Colonic mucosa (tissue), 4 donors: ENCODE measurements at places on chromosomes 12 and 14. TPM values are rescaled to one million over a fixed set of nuclear protein-coding genes. Genes with fewer than 3 reads are reported as not detected.

DNA sequence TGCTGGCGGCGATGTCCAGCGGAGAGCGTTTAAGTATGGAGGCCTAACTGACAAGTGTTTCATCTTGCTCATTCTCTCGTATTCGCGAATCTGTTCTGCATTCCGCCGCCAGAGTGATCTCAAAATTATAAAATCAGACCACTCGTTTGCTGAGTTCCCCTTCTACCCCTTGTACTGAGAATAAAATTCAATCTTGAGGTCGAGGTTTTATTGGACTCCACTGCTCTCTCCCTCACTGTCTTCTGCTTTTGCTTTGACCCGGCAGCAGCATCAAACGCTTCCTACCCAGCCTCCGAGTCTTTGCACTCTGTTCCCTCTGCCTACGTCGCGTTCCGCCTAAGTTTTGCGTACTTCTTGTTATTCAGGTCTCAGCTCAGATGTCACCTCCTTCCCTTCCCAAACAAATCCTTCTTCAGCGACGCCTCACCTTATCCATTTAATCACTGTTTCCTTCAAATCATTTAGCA lies 462 bp downstream of the KNTC1 start:
- DNase-seq: peak; percentile 38

DNA sequence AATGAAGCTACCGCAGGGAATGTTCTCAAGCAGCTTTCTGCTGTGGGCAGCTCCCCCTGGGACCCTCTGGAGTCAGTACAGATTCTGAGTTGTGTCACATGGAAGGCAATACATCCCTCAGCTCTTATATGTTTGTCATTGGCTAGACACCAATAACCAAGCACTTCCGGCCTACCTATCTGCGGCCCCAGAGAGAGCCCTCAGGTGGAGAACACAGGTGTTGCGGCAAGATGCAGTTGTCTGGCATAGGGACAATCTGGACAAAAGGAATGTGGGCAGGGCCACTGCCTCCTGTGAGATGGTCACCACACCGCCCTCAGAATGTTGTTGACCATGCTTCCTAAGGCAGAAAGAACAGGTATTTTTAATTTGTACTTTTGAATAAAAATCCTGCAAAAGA lies 118.7 kb downstream of the BRMS1L start:
- peak; percentile 37 for DNase-seq

- no peak for DNase-seq
These were observed 75.0 kb downstream of the DIP2B start for GRCh38 chr12:50579757-50580267.

DNA sequence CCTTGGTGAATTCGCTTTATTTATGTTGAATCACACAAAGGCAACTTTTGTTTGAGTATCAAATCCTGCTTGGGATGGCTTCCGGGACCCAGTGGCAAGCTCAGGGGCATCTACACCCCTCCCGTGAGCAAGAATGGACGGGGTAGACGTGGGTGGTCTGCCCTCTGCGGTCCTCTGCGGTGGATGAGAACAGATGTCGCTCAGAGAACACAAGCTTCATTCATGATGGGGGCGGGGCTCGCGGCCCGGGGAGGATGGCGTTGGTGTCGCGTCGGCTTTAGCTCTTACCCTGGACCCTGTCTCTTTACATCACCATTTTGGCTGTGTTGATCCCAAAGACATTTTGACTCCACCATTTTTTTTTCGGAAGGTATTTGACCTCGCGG lies 158.5 kb upstream of the RTL1 start:
- DNase-seq: no peak

GRCh38 chr12:38516418-38516817 lies 199.8 kb downstream of the ALG10B start:
- DNase-seq: no peak

DNA sequence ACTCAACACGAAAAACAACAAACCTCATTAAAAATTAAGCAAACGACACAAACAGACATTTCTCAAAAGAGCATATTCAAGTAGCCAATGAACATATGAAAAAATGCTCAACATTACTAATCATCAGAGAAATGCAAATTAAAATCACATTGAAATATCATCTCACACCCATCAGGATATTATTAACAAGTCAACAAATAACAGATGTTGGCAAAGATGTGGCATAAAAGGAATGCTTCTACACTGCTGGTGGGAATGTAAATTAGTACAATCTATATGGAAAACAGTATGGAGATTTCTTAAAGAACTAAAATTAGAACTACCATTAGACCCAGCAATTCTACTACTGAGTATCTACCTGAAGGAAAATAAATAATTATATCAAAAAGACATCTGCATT lies 182.2 kb downstream of the KITLG start:
- DNase-seq: no peak

- DNase-seq: no peak
These were observed 17.5 kb downstream of the CAMKK2 start for GRCh38 chr12:121279071-121279375.

DNA sequence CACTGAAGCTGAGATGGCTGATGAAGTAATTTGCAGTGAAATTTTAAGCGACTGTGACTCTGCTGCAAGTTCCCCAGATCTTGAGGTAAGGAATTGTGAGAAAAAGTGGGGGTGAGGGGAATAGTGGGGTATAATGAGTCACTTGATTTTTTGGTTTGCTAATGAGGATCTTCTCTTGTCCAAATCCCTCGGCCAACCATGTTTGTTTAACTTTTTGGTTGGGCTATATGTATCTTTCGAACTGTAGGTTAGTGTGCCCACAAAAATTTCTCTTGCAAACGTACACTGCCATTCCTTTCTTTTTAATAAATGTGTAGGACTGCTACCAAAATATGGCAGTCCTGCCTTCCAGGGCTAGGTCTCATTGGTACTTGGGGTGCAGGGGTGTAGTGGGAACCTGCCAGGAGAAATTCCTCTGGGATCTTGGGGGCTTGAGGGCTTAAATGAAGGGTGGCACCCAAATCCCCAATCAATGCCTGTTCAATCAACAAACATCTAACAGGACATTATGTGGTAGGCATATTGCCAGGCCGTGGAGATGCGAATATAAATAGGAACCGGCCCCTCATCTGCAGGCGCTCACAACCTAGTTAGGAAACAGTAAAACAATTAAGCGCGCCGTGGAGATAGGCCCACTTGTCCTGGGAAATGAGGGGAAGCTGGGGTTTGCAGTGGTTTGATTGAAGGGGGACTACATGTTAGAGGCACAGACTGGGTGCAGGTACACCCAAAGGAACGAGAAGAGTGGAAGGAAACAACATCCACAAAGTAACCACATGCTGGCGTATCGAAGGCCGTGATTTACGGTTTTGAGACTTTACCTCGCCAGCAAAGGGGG lies 1.3 kb upstream of the PABPN1 start:
- DNase-seq: peak; percentile 33

GRCh38 chr12:89856431-89856830 lies 147.8 kb upstream of the ATP2B1 start:
- DNase-seq: no peak

DNA sequence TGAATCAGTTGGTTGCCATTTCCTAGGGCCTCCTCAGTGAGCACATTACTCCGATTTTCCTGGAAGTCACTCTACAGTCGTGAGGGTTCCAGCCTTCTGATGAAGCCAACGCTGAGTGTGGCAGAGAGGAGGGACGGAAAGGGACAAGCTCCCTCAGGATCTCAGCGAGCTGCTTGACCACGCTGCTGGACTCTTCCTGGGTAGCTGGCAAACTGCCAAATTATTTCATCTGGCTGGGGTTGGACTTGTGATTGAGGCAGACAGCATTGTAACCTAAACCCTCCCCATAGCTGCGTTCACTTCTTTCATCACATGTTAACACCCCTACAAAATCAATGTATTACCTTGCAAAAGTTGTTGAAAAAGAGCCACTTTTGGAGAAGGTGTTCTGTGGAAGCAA lies 69.6 kb upstream of the CHST11 start:
- no peak for DNase-seq

DNA sequence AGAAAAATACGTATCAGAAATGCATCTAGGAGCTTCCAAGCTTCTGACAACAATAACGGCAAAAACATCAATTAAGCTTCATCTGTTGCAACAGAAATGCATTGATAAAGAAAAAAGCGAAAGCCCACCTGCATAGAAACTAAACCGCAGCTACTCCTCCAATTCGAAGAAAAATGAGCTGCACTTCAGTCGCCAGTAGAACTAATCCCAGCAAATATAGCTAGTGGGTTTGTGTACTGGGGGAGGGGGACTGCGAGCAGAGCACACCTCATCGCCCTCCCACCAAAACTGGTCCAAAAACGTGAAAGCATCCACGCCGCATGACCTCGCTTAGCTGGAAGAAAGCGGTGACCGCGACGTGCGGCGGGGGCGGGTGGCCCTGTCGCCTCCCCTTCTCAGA lies 1.2 kb downstream of the SLC35F4 start:
- DNase-seq: no peak

DNA sequence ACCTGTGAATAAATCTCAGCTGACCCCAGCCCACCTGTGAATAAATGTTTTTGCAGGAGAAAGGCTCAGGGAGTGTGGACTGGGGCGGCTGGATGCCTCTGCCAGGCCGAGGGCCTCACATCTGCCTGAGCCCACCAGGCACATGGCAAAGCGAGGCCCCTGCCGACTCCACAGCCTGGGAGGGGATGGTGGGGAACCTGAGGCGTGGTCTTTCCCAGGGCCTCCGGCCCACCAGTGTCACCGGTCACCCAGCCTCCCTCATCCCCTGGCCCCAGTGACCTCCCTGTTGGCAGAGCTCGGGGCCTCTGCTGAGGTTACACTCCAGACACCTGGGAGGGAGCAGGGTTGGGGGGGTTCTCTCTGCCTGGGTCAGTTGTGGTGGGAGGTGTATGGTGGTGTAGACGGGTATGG lies 8.2 kb downstream of the NOC4L start:
- no peak for DNase-seq

DNA sequence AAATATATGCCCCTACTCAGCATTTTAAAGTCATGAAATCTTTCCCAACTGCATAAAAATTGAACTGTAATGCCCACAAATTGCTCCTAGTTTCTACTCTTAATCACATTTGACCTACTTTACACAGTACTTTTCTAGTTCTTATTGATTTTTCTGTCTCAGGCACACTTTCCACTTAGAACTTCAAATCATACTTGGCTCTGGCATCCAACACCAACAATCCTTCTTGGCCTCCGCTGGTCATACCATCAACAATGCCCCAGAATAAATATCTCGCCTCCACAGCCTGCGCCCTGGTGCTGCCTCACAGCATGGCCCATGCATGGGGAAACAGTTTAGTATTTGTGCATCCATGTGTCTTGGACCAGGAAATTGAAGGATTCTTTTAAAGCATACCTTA lies 107.5 kb upstream of the SYT10 start:
- no peak for DNase-seq

- no peak for DNase-seq
These were observed 488.0 kb upstream of the RGS6 start for GRCh38 chr14:71444030-71444822.

GRCh38 chr12:62861586-62861985 lies 73.4 kb downstream of the PPM1H start:
- DNase-seq: no peak

DNA sequence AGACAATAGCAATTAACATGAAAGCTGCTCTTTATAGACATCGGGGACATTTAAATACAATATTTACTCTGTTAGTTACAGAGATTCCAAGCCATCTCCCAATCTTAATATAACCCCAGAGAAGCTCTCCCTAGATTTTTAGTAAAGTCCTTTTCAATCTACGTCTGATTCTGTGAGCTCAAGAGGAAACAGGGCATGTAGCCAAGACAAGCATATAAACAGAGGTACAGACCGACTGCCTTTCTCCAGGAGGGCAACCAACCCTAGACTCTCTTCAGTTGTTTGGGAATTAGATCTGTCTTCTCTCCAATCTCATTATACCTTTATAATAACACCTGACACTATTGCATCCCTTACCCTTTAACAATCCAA lies 57.4 kb downstream of the TMTC1 start:
- no peak for DNase-seq

DNA sequence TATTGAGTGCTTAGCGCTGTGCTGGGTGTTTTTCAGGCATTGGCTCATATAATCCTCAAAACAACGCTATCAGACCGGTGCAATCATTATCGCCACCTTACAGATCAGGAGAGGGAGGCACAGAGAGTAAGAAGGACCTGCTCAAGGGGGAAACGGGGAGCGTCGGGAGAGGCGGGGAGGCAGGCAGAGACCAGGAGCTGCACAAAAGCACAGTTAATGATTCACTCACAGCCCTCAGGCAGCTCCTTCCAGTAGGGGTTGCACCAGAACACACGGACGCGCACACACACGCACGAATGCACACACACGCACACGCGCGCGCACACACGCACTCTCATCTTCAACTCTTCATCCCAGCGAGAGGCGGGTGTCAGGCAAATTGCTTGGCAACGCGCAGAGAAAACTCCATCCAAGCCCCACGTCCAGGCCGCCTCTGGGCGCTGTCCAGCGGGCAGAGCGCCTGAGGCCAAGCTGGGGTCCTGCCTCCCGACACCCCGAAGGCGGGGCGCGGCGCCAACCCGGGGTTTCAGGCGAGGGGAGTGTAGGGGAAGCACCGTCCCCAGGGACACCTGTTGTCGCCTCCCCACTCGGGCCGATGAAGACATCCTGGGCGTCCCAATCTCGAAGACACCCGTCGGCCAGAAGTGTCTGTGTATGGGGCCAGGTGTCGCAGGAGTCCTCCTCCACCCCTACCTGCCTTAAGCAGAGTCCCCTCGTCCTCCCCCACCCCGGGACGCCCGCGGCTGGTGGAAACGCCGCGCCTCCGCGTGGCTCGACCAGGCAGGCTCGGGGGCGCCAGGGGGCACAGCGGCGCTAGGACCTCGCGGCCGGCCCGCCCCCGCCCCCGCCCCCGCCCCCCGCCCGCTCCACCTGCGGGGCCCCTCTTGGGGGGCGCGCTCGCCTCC lies 35.5 kb upstream of the STON2 start:
- peak; percentile 39 for DNase-seq

- no peak for DNase-seq
These were observed 86.8 kb upstream of the PARP11 start for GRCh38 chr12:3959799-3960560.

- no peak for DNase-seq
These were observed 98.8 kb downstream of the DICER1 start for GRCh38 chr14:95058491-95058890.

OR6J1 gene
- not detected for total RNA-seq

GALNT8 gene
- total RNA-seq: 31.6 TPM

KRT86 gene
- total RNA-seq: not detected

SAMD15 gene
- total RNA-seq: not detected

ACRBP gene
- 1.6 TPM for total RNA-seq

SLC17A8 gene
- total RNA-seq: 0.91 TPM

PTPRQ gene
- not detected for total RNA-seq

BATF gene
- 1.3 TPM for total RNA-seq
